ENCODE measurements at places on chromosomes 7 and 10. TPM values are rescaled to one million over a fixed set of nuclear protein-coding genes. Genes with fewer than 3 reads are reported as not detected.

The CALHM3 gene
- not detected for total RNA-seq

The BZW2 gene
- 141 TPM for total RNA-seq

The GPR37 gene
- 7.1 TPM for total RNA-seq

The ETV1 gene
- total RNA-seq, result 18.2 TPM

The EGFR gene
- total RNA-seq, result 5.0 TPM

The RAPGEF5 gene
- 135 TPM for total RNA-seq

The MYO3A gene
- total RNA-seq, result 11.4 TPM

The PLEKHS1 gene
- total RNA-seq, result not detected

The GCK gene
- not detected for total RNA-seq

The ASB13 gene
- total RNA-seq, result 22.5 TPM

The CDH23 gene
- 0.54 TPM for total RNA-seq

The CTBP2 gene
- 145 TPM for total RNA-seq

The TMEM196 gene
- total RNA-seq, result not detected

The OR2A5 gene
- not detected for total RNA-seq

The FGFBP3 gene
- total RNA-seq, result 3.1 TPM

The FGF8 gene
- 1.1 TPM for total RNA-seq

The ZNF736 gene
- 15.8 TPM for total RNA-seq

The SPAM1 gene
- not detected for total RNA-seq

The MMD2 gene
- not detected for total RNA-seq

The TAS2R5 gene
- 1.9 TPM for total RNA-seq

The TMEM130 gene
- not detected for total RNA-seq

The MSANTD7 gene
- 17.9 TPM for total RNA-seq

The ARHGEF5 gene
- 11.9 TPM for total RNA-seq

The ACHE gene
- total RNA-seq, result 3.0 TPM

The PAPOLB gene
- total RNA-seq, result 0.10 TPM

The HHEX gene
- total RNA-seq, result 182 TPM

The FOXI2 gene
- total RNA-seq, result not detected

The MUC3A gene
- 3.4 TPM for total RNA-seq

The ZNF117 gene
- total RNA-seq, result 42.0 TPM

The SDK1 gene
- total RNA-seq, result 4.3 TPM

The MAT1A gene
- 0.64 TPM for total RNA-seq

The GNAI1 gene
- total RNA-seq, result 132 TPM

The PNLIPRP3 gene
- not detected for total RNA-seq

The CALHM1 gene
- total RNA-seq, result not detected

The ANKRD61 gene
- total RNA-seq, result not detected

The SGCE gene
- total RNA-seq, result 37.7 TPM
